ENCODE measurements at places on chromosomes 7 and 10.

- no peak for DNase-seq
Measured at GRCh38 chr7:155648752-155649339, 4.4 kb downstream of the RBM33 start.

DNA sequence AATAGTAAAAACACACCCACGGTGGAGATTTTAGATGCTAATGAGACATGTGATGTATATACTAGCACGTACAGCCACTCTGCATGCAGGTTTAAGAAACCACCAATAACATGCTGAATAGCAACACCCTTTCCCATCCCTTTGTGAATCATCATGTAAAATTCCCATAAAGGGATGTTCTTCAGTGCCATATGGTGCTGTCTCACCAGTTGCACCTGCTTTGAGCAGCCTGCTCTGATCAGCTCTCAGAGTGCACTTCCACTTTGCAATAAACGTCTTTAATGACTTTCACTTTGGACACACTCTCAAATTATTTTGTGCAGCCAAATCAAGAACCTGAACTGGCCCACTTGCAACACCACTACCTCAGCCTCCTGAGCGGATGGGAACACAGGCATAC lies 615.0 kb downstream of the ANKRD7 start:
- no peak for DNase-seq

DNA sequence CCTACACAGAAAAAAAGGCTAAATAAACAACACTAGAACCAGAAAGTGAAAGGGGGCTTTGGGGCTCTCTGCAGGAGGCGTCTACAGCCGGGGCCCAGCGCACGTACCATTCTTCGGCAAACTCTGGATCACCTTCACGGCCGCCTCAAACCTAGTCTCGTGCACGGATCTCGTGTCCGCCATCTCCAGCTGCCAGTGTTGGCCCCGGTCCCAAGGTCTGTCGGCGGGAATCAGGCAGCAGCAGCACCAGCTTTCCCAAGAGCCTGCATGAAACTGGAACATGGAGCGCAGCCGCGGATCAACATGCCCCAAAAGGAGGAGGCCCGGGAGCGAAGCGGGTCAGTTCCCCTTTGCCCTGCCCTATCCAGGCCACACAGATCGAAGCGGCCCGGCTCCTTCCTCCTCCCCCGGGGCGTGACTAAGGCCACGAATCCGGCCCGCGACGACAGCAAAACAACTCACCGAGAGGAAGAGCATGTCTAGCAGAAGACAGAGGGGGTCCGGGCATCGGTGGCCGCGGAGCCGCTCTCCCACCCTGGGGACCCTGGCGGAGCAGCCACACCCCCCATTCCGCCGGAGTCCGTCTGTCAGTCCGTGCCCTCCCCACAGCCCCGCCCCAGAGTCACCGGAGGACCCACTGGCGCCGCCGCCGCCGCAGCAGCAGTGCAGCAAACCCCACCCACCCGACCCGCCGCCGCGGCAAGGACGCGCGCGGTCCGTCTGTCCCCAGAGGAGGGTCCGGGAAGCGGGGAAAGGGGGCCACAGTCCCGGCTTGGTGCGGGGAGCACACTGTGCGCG lies at the start of gene ACBD5:
TSS of gene ACBD5 (minus strand) at position 586 of the 798 bp plus-strand sequence. CDS start at position 477, 109 bp downstream.
- peak; percentile 96 for DNase-seq

DNA sequence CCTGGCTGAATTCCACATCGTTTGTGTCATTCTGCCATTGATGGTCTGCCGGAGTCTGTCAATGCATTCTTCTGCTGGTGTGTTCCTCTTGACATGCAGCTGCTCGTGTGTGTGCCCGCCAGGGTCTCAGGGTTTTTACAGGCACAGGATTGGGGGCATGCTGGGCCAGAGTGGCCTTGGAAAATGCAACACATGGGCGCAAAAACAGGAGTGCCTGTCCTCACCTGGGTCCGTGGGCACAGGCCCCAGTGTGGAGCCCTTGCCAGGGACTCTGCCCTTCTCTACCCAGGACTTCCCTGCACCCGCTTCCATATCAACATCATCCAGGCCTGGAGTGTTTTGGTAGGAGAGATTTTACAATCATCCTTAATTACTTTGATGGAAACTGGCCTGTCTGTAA lies 340.7 kb downstream of the KIF20B start:
- no peak for DNase-seq

DNA sequence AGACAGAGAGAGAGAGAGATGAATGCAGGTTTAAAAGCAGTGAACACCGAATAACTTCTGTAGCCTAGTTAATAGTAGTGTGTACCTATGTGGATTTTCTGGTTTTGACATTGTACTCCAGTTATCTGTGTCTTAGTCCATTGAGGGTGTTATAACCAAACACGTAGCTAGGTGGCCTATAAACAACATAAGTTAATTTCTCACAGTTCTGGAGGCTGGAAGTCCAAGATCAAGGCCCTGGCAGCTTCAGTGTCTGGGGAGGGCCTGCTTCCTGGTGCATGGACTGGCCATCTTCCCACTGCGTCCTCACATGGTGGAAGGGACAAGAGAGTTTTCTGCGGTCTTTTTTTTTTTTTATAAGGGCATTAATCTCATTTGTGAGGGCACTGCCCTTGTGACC lies 23.5 kb downstream of the AOC1 start:
- DNase-seq: no peak

- DNase-seq: peak; percentile 77
Measured at GRCh38 chr7:24756545-24757352, 515 bp downstream of the GSDME start.

GRCh38 chr7:116966601-116967000 lies 13.3 kb downstream of the ST7 start:
- no peak for DNase-seq

DNA sequence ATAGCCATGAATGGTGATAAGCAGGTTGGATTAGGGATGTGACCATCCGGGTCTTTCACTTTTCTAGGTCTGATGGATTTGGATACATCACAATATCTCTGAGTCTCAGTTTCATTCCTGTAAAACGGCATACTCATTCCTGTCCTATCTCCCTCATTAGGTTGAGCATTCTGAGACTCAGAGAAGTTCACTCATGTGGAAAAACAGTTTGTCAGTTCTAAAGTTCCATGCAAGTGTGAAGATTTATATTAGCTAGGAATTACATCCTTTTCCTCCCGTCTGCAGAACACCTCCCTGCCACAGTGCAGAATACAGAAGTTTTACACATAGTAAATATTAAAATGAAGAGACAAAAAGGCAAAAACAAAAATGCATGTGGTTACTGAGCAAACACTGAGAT lies 94.2 kb upstream of the SLC25A13 start:
- DNase-seq: no peak

- peak; percentile 78 for DNase-seq
Measured at GRCh38 chr10:31723106-31723750, 205.4 kb downstream of the ARHGAP12 start.

- DNase-seq: peak; percentile 51
Measured at GRCh38 chr10:5945561-5946418, 31.6 kb downstream of the IL15RA start.

DNA sequence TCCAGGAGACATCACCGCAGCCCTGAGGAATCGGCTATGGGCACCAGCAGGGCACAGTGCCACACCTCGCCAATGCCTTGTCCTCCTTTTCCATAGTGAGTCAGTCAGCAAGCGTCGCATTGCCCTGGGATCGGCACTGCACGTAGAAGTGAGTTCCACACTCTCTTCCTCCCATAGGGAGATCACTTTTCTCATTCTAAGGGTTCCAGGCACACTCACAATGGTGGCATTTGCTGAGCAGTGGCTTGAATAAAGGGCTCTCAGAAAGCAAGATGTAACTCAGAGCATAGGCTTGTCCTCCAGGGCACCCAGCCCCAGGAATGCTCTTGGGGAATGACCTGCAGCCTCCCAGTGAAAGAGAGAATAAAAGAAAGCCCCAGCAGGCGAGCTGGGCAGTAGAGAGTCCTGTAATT lies 1.1 kb upstream of the VIM start:
- DNase-seq: no peak

GRCh38 chr7:120480472-120480871 lies 207.5 kb downstream of the KCND2 start:
- DNase-seq: no peak

GRCh38 chr10:132928261-132928660 lies 14.1 kb downstream of the CFAP46 start:
- no peak for DNase-seq

DNA sequence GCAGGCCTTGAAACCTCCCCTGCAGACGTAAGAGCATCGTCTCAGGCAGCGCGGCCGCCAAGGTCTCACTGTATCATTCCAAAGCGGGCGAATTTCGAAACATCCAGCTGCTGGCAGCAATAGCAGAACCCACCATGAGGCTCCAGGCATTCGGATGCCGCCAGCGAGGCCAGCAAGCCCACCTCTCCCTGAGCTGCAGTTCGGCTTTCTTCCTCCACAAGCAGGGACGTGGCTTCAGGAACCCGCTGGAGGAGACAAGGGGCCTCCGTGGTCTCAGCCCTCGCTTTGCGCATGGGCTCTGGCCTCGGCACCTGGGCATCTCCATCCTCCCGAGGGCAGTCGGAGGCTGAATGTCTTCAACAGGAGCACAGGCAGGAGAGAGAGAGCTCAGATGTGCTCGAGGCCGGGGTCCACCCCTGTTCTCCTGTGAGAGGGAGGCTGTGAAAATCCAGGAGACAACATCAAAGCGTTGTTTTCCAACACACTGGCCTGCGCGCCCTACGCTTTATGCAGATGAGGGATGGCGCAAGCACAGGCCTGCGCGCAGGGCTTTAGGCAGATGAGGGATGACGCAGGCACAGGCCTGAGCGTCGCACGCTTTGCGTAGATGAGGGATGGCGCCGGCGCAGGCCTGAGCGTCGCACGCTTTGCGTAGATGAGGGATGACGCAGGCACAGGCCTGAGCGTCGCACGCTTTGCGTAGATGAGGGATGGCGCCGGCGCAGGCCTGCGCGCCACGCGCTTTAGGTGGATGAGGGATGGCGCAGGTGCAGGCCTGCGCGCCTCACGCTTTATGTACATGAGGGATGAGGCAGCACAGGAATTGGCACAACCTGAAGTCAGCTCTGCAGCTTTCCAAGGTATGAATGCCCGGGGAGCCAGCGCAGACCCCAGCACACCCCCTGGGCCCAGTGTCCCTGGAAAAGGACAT lies 103.2 kb downstream of the WDR37 start:
- DNase-seq: peak; percentile 70

DNA sequence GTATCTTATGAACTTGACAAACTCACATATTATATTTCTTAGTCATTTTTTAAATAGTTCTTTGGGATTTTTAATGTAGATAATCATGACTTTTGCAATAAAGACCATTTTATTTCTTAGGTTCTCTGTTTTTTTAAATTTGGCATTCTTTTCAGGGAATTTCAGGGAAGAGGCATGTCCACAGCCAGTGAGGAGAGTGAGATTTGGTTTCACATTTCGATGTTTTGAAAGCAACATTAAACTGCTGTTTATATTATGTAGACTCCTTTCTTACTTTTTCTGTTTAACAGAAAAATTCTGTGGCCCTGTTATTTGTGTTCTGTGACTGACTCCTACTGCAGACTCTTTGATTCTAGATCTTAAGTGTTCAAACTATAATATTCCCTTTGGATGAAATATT lies 153.7 kb downstream of the FAM107B start:
- no peak for DNase-seq

- no peak for DNase-seq
Measured at GRCh38 chr10:44818041-44818649, 93.0 kb upstream of the TMEM72 start.

- DNase-seq: no peak
Measured at GRCh38 chr7:15832996-15833395, 146.5 kb upstream of the MEOX2 start.

DNA sequence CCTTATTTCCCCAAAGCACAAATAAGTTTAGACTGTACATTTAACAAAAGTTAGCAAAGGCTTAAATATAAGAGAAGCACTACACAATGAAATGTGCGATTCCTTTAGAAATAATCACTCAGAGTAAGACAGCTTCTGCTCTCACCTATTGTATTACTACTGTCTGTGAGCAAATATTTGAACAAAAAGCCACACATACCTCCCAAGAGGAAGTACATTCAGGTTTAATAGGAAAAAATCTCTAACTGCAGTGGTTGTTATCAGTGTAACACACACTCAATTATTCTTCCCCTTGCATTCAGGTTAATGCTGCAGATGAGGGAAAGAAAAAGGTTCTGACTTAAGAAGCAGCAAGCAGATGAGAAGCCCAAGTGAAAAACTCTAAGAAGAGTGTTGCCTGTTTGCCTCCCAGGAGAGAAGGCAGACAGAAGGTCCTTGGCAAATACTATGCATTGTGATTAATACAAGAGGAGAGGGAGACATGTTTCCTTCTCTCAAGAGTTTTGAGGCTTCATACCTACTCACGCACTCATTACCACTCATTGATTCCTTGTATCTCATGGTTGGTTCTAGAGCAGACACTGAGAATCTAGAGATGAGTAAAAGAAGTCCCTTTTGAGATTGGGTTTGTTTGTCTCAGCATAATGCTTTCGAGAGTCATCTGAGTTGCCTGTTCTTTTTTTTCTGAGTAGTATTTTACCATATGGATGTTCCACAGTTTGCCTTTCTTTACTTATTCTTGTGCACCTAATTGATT lies 13.6 kb downstream of the GIMAP4 start:
- DNase-seq: no peak

- no peak for DNase-seq
Measured at GRCh38 chr10:98916526-98917125, 319.0 kb downstream of the HPSE2 start.

- DNase-seq: no peak
Measured at GRCh38 chr10:31384589-31384949, 65.6 kb downstream of the ZEB1 start.

DNA sequence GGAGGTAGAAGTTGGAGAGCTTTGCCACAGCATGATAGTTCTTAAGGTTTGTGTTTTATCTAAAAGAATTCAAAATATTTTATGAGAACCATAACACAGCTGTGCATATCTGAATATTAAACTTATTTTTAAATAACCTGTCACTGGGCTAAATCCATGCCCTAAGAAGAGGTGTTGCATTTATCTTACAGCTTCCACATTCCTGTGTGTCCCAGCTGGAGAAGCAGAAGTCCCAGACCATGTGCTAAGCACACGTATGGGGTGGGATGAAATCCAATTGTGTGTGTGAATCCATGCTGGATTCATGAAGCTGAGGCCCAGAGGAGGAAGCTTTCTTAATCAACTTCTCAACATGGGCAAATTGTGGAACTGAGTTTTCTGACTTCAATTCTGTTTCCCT lies 121.5 kb downstream of the PKD1L1 start:
- no peak for DNase-seq

DNA sequence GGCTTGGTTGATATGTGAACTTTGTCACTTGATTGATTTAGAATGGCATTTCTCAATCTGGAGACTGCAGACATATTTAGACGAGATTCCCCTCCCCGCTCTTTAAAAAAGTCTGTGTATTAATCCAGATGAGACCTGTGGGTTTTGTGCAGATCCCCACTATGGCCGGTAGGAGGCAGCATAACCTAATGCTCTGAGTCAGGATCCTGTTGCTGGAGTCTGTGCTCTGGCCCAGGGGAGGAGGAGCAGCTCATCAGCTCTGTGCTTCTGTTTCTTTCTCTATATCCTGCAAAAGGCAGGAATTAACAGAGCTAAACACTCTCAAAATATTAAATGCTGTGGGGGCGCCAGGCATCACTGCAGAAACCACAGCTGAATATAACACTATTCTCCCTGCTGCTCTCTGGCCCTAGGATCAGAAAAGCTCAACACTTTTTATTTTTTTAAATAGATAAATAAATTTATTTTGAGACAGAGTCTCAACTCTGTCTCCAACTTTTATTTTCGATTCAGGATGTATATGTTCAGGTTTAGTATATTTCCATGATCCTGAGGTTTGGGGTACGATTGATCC lies 23.9 kb upstream of the SEPHS1 start:
- DNase-seq: peak; percentile 76

GRCh38 chr10:64010711-64011110 lies 489.5 kb downstream of the REEP3 start:
- no peak for DNase-seq

- DNase-seq: no peak
Measured at GRCh38 chr7:71016401-71016800, 115.5 kb upstream of the GALNT17 start.
